Caki2 (cell line): ENCODE measurements at places on chromosomes 16 and 17.

DNA sequence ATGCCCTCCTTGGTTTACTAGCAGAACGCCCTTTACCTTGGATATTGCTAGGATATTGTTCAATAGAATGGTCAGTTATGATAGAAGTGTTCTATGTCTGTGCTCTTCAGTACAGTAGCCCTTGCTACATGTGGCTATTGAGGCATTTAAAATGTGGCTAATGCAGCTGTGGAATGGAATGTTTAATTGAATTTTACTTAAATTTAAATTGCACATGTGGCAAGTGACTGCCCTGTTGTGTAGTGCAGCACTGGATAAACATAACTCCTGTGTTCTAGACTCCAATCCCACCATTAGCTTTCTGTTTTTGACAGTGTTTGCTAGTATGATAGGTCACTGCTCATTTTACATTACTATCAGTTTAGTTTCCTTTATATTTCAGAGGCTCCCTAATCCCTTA is 29.9 kb downstream of the RAD51C start:
- no peak for DNase-seq

DNA sequence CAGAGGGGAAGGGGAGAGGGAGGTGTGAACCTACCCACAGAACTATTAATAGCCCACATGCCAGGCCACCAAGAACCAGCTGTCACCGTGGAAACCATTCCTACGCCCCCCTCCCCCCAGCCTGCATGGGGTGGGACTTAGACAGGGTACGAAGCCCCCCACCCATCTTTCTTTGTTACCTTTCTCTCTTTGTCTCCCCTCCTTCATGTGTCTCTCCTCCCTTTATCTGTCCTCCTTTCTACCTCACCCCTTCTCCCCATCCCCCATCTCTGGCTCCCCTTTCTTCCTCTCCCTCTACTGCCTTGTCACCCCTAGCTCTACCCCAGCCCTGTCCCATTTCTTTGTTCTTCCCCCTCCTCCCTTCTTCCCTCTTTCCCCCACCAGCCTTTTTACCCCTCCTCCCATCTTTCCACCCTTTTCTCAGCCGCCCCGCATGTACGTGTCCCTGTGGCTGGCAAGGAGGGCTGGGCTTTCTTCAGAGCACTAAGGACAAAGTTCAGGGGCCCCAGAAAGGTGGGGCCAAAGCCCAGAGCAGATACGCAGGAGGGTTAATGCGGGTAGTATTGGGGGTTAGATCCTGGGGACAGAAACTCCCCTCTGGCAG is 8.0 kb downstream of the THRA start:
- DNase-seq, result no peak

GRCh38 chr16:88560714-88561484 is 9.3 kb upstream of the ZC3H18 start:
- DNase-seq, result peak; percentile 55

DNA sequence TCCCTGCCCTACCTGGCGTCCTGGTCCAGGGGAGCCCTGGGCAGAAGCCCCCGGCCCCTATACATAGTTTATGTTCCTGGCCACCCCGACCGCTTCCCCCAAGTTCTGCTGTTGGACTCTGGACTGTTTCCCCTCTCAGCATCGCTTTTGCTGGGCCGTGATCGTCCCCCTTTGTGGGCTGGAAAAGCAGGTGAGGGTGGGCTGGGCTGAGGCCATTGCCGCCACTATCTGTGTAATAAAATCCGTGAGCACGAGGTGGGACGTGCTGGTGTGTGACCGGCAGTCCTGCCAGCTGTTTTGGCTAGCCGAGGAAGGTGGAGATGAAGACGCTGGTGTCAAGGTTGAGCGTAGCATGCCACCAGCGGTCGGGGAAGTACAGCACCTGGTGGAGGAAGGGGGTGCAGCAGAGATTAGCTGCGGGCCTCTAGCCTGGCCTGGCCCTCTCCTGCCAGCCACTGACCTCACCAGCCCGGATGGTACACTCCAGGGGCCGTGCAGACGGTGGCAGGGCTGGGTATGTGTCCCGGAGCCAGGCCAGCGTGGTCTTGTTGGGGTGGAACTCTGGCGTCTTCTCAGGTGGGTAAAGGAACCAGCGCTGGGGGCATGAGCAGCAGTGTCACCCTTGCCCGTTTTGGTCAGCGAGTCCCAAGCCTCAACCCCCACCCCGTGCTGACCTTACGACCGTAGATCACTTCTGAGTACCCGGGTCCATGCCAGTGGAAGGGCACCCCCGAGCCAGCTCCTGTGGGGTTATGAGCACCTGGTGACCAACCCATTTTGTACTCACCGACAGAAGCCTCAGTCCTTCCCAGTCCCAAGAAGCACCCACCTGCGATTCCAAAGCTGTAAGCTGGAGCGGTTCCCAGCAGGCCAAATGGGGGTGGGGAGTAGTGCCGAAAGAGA is 1.4 kb downstream of the JMJD8 start:
- no peak for DNase-seq

DNA sequence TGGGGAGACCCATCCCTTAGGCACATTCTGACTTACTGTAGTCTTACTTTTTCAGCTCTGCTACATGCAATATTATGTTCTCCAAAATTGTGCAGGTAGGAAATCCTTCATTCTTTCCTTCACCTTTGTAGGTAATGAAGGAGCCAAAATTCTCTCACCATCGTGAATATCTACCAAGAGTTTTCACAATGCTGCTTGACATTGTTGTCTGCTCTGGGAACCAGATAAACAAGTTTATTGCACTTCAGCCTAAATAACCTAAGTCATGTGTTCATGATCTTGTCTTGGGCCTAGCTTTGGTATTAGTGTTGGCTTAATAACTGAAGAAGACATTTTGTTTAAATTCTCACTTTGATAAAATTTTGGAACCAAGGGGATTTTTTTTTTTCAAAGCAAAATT is 110.8 kb upstream of the ELAC2 start:
- no peak for DNase-seq

DNA sequence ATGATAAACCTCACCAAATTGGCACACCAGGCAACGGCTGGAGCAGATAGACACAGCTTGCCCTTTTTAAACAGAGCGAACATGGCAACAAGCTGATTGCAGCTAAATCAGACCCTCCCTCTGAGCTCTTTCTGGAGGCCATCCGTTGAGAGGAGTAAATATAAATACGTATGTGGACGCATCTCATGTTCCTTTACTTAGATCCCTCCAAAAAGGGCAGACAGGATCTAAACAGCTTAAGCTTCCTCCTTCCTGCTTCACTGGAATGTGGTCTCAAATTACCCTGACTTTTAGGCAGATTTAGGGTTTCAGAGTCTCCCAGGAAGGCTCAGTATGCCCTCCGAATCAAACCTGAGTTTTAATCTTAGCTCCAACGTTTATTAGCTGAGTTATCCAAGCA is 204.7 kb upstream of the GOT2 start:
- no peak for DNase-seq

- DNase-seq, result peak; percentile 61
Observed at GRCh38 chr16:15509593-15510535, 75.5 kb downstream of the BMERB1 start.

- no peak for DNase-seq
Observed at GRCh38 chr16:51157698-51158097, 6.6 kb upstream of the SALL1 start.

DNA sequence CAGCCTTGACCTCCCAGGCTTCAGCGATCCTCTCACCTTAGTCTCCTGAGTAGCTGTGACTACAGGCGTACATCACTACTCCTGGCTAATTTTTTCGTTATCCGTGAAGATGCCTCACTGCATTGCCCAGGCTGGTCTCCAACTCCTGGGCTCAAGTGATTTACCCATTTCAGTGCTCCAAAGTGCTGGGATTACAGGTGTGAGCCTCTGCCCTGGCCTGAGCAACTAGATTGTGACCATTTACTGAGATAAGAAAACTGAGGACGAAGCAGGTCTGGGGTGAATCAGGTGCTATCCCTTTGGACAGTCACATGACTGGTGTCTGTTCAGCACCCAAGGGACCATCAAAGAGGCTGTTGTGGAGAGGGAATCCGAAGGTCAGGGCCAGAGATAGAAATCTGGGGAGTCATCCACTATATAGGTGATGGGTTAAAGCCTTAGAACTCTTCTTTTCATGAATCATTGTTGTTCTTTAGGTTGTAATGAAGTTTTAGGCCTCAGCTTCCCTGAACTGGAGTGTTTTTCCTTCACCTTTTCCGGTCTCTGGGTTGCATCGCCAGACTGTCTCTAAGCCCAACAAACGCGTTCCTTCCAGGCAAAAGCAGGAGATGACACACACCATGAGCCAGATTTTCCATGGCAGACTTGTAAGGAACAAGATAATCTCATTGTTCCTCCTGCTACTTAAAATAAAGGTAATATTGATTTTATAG is 62.5 kb downstream of the FTO start:
- peak; percentile 59 for DNase-seq

GRCh38 chr16:4624827-4625559 is 367 bp downstream of the MGRN1 start:
- DNase-seq, result no peak

DNA sequence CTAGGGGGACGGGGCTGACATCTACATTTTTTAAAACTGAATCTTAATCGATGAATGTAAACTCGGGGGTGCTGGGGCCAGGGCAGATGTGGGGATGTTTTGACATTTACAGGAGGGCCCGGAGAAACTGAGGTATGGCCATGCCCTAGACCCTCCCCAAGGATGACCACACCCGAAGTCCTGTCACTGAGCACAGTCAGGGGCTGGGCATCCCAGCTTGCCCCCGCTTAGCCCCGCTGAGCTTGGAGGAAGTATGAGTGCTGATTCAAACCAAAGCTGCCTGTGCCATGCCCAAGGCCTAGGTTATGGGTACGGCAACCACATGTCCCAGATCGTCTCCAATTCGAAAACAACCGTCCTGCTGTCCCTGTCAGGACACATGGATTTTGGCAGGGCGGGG is 21.4 kb downstream of the ADAM11 start:
- no peak for DNase-seq

DNA sequence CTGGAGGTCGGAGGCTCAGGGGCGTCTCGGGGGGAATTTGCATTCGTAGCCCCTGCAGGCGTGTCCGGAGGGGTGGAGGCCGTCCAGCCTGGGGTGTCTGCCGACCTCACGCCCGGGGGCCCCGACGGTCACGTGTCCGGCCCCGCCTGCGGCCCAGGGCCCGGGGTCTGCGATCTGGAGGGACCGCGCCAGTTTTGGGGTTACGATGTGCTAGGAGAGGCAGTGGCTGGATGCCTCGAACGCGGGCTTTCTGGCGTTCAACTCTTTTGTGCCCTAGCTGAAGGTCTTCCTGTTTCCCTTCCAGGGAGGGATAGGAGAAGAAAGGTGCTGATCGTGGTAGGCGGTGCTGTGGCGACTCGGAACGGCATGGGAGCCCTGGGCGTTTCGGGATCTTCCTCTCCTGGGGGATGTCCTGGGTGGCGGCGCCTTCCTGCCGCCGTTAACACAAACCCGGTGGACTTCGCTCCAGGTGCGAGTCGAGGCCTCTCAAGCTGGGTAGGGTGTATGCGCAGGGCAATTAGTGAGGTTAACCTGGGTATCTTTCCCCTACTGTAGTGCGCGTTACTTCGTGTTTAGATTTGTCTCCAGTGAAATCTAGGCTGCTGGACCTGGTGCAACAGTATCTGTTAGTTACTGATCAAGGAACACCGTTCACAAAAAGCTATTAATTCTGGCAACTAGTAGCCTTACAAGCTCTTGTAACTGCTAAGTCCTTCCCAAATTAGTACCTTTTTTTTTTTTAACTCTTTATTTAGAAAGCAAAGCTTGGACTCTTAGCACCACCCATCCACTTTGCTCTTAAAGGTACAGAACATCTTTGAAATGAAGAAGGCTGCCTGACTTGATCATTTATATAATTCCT is 1.3 kb downstream of the AKAP1 start:
- DNase-seq, result peak; percentile 55

DNA sequence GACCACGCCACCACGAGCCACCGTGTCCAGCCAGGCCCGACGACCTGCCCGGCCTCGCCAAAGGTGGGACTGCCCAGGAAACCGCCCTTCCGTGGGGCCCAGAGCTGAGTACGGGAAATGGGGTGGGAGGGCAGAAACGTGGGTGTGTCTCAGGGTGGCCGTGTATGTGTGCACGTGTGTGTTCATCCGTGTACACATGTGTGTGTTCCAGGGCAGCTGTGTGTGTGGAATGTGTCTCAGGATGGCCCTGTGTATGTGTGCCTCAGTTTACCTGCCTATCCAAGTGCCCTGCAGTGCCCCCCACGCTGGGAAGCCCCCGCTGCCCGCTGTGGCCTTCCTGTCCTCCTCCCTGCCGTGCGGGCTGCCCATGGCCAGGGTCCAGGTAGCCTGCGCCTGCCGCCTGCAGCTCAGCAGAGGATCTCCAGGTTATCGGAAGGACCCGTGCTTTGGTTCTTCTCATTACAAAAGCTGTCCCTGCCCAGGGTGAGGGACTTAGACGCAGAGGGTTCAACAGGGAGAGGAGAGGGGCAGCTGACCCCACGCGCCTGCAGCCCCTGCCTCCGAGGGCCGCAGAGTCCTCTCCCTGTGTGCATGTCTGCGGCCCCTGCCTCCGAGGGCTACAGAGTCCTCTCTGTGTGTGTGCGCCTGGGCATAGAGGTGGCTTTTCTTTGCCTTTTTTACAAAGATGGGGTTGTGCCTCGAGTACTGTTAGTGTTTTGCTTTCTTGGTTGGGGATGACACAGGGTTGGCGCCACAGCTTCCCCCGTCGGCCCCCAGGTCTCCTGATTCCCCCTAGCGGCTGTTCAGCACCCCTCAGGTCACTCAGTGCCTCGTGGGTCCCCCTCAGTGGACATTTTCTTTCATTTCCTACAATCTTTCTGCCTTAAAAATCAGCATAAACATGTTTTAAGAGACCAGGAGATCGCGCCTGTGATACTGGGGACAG is 23.6 kb downstream of the ZNF469 start:
- DNase-seq, result no peak

- no peak for DNase-seq
Observed at GRCh38 chr17:56577190-56577842, 16.2 kb upstream of the NOG start.

- no peak for DNase-seq
Observed at GRCh38 chr16:79994418-79994817, 393.9 kb upstream of the MAF start.

- no peak for DNase-seq
Observed at GRCh38 chr17:33438139-33438538, 145.0 kb upstream of the ASIC2 start.

DNA sequence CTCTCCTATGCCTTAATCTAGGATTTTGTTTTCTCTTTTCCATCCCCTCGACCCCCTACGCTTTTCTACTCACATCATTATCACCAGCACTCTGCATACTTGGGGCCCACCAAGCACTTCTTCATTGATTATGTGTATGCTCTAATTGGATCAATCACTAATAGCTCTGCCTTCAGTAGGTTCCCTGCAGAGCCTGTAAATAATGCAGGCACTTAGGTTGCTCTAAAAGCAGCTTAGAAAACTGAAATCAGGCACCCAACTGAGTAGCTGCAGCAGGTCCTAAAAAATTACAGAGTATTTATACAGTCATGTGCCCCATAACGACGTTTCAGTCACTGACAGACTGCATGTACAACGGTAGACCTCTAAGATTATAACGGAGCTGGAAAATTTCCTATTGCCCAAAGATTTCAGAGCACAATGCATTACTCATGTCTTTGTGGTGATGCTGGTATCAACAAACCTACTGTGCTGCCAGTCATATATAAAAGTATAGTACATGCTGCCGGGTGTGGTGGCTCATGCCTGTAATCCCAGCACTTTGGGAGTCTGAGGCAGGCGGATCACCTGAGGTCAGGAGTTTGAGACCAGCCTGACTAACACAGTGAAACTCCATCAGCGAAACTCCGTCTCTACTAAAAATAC is 280.4 kb downstream of the HS3ST3B1 start:
- DNase-seq, result no peak

GRCh38 chr16:3142770-3143169 is 7.9 kb downstream of the ZNF213 start:
- no peak for DNase-seq

GRCh38 chr16:56625140-56625942 is at the start of gene MT1E:
Gene MT1E, plus strand, starts transcription at chr16:56625781. Its CDS starts 71 bp downstream, at chr16:56625852.
- no peak for DNase-seq

- DNase-seq, result no peak
Observed at GRCh38 chr17:82120148-82120547, 22.1 kb upstream of the FASN start.

- DNase-seq, result no peak
Observed at GRCh38 chr17:82065193-82065637, 389 bp downstream of the DUS1L start.
